ENCODE measurements at places on chromosomes 1 and 21. TPM values are rescaled to one million over a fixed set of nuclear protein-coding genes. Genes with fewer than 3 reads are reported as not detected.

NUDT4B gene
- 51.4 TPM for total RNA-seq

UBIAD1 gene
- total RNA-seq, result 10.1 TPM

CELA2B gene
- total RNA-seq, result not detected

TEDDM1 gene
- not detected for total RNA-seq

WNT3A gene
- not detected for total RNA-seq

PAQR7 gene
- 18.8 TPM for total RNA-seq

GJC2 gene
- 2.1 TPM for total RNA-seq
